ENCODE measurements at places on chromosomes 4 and X.

DNA sequence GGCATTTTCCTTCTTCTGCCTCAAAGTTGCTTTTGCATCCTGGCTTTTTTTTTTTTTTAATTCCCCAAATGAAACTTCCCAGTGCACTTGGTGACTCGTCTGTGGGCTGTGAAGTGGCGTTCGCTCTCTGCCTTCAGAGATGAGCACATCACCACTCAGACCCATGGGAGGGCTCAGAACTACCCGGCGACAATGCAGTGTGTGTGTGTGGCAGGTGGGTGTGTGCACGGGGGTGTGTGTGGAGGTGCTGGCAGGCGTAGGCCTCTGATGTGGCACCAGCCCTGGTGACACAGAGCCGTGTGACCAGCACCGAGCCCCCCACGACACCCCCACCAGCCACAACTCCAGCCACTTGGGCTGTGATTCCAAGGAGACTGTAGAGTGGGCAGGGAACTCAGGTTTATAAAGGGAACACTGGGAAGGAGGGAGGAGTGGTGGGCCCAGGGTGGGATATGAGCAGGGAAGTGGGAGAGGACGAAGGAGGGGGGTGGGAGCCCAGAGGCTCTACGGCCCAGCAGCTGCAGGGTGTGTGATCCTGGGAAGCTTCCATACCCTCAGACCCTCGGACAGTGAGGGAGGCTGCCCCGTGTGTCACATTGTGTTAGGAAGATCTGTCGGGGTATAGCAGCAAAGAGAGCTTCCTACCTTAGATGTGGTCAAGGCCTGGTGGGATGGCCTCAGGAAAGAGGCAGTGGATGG lies 6.0 kb upstream of the WFS1 start:
- DNase-seq: no peak

GRCh38 chr4:37685161-37685822 lies 884 bp downstream of the RELL1 start:
- DNase-seq: peak; percentile 43

DNA sequence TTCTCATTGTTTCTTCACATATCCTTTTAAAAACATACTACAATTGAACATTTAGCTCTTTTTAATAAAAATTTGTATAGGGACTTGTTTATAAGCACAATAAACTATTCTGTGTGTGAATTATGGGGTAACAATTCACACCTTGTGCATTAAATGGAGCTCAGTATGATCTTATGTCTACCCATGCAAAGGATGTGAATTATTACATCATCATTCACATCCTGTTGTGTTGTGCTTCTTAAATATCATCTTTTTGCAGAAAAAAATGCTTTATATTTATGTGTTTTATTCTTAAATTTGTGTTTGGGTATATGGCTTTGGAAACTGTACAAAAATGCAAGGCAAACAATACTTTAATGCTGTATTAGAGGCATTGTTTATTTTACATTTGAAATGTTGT lies 96.7 kb upstream of the PABPC4L start:
- DNase-seq: no peak

DNA sequence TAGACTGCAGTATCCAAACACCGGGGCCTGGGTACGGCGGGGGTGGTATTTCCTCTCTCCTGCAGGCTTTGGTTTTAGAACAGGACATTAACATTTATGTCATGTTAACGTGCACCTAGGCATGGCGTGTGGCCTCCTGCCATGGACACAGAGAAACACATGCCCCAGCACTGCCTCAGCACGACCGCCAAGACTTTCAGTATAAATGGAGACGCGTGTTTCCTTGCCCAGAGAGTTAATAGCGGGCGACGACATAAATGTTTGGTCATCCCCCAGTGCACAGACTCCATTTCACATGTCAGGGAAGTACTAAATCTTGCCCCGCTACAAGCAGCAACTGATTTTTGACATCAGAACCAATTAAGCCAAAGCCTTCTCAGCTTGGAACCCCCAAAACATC lies 737.9 kb downstream of the RAB28 start:
- DNase-seq: no peak

- DNase-seq: no peak
These were observed 327.5 kb upstream of the FRG1 start for GRCh38 chr4:189613207-189613606.

GRCh38 chrX:150548684-150549083 lies 19.7 kb upstream of the MTM1 start:
- DNase-seq: no peak

DNA sequence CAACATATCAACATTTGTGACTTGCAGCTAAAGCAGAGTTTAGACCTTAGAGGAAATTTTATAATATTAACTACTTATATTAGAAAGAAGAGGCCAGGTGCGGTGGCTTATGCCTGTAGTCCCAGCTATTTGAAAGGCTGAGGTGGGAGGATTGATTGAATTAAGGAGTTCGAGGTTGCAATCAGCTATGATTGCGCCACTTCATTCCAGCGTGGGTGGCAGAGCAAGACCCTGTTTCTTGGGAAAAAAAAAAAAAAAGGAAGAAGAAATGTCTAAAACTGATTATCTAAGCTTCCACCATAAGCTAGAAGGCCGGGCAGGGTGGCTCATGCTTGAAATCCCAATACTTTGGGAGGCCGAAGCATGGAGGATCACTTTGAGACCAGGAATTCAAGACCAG lies 42.0 kb upstream of the USP9X start:
- DNase-seq: no peak

DNA sequence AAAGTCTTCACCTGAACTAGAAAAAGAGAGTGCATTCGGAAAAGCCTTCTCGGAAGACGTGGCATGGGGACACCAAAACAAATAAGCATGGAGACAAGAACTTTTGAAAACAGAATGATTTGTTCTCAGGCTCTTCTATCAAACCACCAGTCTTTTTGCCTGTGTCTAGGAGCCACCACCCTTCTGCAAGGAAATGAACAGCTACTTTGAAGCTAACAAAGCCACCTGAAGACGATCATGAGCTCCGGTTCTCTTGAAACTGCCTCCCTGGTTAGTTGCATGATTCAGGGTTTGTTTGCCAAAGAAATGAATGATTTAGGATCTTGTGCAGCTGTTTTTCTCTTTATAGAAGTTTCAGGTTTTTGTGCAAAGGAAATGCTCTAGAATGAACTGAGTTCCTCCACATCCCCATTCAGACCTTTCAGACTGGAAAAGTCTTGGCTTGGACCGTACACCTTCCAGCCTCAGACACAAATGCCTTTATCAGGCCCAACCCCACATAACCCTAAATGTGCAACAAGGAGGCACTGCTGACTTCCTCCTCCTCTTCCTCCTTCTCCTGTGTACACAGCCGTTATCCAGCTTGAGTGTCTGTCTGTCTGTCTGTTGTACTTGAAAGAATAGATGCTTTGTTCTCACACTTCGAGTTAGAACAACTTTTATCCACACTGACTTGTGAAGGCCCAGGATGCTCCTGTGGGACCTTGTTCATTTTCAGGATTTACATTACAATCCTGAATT lies 334.8 kb upstream of the KLF3 start:
- DNase-seq: no peak

- no peak for DNase-seq
These were observed 1.8 kb upstream of the GPR82 start for GRCh38 chrX:41722214-41722613.

GRCh38 chr4:24862073-24862751 lies 50.6 kb downstream of the CCDC149 start:
- DNase-seq: no peak

DNA sequence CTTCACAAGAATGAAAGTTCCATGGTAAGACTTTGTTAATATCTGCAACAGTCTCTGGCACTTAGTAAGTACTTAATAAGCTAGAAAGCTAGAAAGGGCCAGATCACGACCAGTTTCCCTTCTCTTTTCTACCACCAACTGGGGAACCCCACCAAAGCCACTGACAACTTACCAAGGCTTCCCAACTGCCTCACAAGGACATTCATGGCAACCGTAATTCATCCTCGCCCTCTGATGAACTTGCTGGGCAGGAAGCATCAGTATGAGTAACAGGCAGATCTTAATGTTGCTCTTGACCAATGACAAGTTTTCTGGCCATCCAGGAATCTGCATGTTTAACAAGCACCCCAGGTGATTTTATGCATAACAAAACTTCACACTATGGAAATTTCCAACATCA lies 23.2 kb upstream of the ZCCHC13 start:
- DNase-seq: no peak
